ENCODE measurements at places on chromosomes 5 and 9.

- no peaks in the 10 kb centered on the region for H3K36me3 ChIP-seq
- DNase-seq, result no peak
- H3K4me1 ChIP-seq, result no peaks in the 10 kb centered on the region
- no peak overlapping the region for H3K27ac ChIP-seq
- H3K27me3 ChIP-seq, result no peaks in the 10 kb centered on the region
These were observed 316.9 kb downstream of the KCNN2 start for GRCh38 chr5:114678778-114679177.

GRCh38 chr9:20898885-20899554 is 132.4 kb downstream of the HACD4 start:
- H3K27me3 ChIP-seq, result no peaks in the 10 kb centered on the region
- H3K36me3 ChIP-seq, result no peaks in the 10 kb centered on the region
- DNase-seq, result no peak
- H3K4me1 ChIP-seq, result no peaks in the 10 kb centered on the region
- H3K4me3 ChIP-seq, result no peak overlapping the region

DNA sequence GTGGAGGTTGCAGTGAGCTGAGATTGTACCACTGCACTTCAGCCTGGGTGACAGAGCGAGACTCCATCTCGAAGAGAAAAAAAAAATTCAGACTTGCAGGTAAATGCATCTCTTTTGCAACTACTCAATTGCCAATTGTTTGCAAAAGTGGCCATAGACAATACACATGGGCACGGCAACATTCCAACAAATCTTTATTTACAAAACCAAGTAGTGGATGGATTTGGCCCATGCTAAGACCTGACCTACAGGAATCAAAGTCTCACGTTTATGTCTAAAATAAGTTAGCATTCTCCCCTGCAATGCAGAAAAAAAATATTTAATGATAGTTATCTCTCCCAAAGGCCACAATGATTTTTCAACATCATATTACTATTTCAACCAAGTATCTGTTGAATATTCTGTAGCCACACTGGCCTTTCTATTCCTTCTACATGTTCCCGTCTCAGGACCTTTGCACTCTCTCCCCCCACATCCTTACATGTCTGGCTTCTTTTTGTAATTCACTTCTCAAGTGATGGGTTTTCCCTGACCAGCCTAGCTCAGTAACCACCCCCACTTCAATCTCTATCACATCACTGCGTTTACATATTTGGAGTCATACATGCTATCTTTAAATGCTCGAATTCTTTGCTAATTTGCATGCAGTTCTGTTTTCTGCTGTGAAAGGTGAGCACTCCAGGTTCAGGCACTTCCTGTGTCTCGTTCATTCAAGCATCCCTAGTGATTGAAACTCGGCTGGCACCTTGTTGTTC is 54.2 kb downstream of the FNBP1 start:
- no peaks in the 10 kb centered on the region for H3K27me3 ChIP-seq
- H3K4me3 ChIP-seq, result no peak overlapping the region
- DNase-seq, result no peak
- H3K4me1 ChIP-seq, result peaks cover 6% of the 10 kb centered on the region

DNA sequence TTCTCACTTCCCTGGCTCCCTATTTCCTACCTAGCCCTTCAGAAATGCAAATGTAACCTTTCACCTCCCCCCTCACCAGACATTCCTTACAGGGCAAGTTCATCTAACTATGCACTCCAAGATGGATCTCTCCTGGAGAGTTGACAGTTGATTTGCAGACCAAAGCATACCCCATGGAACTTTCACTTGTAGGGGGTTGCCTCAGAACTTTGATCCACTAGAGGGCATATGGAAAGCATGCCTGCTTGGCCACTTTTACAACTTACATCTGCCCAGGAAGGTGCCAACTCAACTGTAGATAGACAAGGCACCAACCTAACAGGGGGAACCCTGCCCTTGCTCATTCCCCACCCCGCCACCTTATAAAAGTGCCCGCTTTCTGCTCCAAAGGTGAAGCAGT is 187.8 kb downstream of the NXNL2 start:
- no peak for DNase-seq
- no peak overlapping the region for H3K27ac ChIP-seq
- no peaks in the 10 kb centered on the region for H3K36me3 ChIP-seq
- peaks cover 4% of the 10 kb centered on the region for H3K27me3 ChIP-seq

- no peaks in the 10 kb centered on the region for H3K36me3 ChIP-seq
- no peak overlapping the region for H3K4me3 ChIP-seq
- H3K27me3 ChIP-seq, result no peaks in the 10 kb centered on the region
- DNase-seq, result no peak
- no peak overlapping the region for H3K27ac ChIP-seq
These were observed 848.5 kb upstream of the WWC1 start for GRCh38 chr5:167442922-167443321.

DNA sequence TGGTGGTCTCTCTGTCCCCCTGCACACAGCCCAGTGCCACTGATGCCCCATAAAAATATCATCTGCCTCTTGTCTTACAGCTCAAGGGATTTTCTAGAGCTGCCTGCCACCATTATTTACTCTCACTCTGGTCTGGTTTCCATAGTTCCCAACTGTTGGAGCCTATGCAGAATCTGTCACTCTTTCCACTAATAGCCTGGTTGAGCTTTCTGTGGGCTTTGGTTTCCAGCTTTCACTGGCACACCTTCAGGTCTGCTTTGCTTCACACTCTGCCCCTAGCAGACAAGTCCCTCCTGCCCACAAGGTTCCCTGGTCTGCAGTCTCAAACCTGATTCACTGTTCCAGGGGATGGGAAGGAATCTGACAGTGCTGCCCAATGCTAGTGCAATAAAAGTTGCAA is 103.0 kb upstream of the FTMT start:
- DNase-seq, result no peak
- no peak overlapping the region for H3K4me3 ChIP-seq
- no peaks in the 10 kb centered on the region for H3K4me1 ChIP-seq
- no peaks in the 10 kb centered on the region for H3K27me3 ChIP-seq
- H3K27ac ChIP-seq, result no peak overlapping the region

GRCh38 chr5:140267201-140267540 is 35.7 kb downstream of the PFDN1 start:
- H3K4me1 ChIP-seq, result peaks cover 6% of the 10 kb centered on the region
- no peak for DNase-seq
- no peaks in the 10 kb centered on the region for H3K36me3 ChIP-seq
- H3K27ac ChIP-seq, result peak overlapping the region; percentile 73

DNA sequence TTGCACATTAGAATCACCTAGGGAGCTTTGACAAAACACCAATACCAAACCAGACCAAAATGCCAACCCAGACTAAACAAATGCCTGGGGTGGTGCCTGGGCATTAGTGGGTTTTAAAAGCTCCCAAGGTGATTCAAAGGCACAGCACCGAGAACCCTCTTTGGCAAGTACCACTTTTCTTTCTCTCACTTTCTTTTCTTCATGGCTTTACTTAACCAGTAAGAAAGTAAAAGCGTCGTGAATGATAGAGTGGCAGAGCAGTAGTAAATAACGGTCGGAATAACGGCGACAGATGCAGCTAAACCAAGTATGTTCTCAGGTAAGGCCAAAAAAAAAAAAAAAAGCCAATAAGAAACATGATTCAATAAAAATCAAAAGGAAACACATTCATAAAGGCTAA is 49.5 kb downstream of the ZNF608 start:
- no peaks in the 10 kb centered on the region for H3K27me3 ChIP-seq
- H3K4me1 ChIP-seq, result no peaks in the 10 kb centered on the region
- H3K4me3 ChIP-seq, result no peak overlapping the region
- no peak for DNase-seq
- no peaks in the 10 kb centered on the region for H3K36me3 ChIP-seq

GRCh38 chr9:89746385-89747116 is 141.7 kb downstream of the GADD45G start:
- H3K27me3 ChIP-seq, result no peaks in the 10 kb centered on the region
- H3K36me3 ChIP-seq, result no peaks in the 10 kb centered on the region
- H3K27ac ChIP-seq, result no peak overlapping the region
- DNase-seq, result peak; percentile 77

GRCh38 chr5:88488130-88488529 is 219.5 kb upstream of the TMEM161B start:
- H3K4me1 ChIP-seq, result no peaks in the 10 kb centered on the region
- no peaks in the 10 kb centered on the region for H3K36me3 ChIP-seq
- no peak overlapping the region for H3K27ac ChIP-seq
- no peaks in the 10 kb centered on the region for H3K27me3 ChIP-seq

GRCh38 chr5:62306896-62307689 is 1.1 kb downstream of the KIF2A start:
- no peaks in the 10 kb centered on the region for H3K36me3 ChIP-seq
- peak overlapping the region; percentile 89 for H3K27ac ChIP-seq
- no peak for DNase-seq
- no peaks in the 10 kb centered on the region for H3K4me1 ChIP-seq
- H3K27me3 ChIP-seq, result no peaks in the 10 kb centered on the region
- H3K4me3 ChIP-seq, result peak overlapping the region; percentile 69
